ENCODE measurements at places on chromosomes 4 and X.

GRCh38 chr4:75325318-75325979 is 188.8 kb downstream of the RCHY1 start:
- no peak for DNase-seq

DNA sequence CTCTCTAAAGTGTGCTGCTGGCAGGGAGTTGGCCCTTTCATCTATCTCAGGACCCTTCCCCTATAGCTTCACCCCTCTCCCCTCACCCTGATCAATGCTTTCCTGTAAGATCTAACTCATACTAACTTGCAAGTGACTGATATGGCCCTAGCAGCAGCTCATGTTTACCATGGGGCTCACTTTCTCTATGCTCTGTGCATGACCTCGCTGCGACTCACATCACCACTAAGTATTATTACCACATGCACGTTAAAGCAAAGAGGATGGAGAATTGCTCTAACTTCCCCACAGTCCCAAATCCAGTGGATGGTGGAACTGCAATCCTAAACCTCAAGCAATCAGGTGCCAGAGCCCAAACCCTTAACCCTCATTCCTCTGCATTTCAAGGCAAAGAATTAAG is 626.6 kb downstream of the MID1IP1 start:
- no peak for DNase-seq

DNA sequence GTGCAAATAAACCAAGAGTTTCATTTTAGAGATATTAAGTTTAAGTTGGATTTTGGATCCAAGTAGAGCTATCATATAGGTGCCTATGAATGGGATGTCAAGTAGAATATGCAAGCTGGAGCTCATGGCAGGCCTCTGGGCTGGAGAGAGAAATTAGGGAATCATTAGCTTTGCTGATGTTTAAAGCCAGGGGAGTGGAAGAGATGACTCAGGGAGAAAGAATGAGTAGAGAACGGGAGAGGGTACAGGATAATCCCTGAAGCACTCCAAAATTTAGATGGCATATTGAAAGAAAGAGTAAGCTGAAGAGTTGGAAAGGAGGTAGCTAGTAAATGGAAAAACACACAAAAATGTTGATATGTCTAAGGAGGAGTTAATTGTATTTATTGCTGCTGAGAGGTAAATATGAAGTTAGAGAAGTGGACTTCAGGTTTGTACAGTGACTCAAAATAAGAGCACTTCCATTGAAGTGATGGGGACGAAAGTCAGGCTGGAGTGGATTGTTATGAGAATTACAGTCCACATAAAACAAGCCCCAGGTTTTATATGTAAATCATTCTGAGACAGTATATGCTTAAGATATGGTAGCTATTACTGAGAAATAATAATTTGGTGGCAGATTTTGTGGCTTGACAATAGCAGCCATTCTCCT is 72.5 kb upstream of the GRXCR1 start:
- no peak for DNase-seq

GRCh38 chrX:129640737-129641136 is 14.0 kb downstream of the APLN start:
- DNase-seq = no peak

GRCh38 chr4:69765751-69766150 is 5.3 kb upstream of the SULT1B1 start:
- DNase-seq = no peak

- no peak for DNase-seq
These were observed 332.4 kb downstream of the ARHGAP24 start for GRCh38 chr4:85807247-85807950.

- no peak for DNase-seq
These were observed 13.0 kb upstream of the PLAC1 start for GRCh38 chrX:134671294-134671693.

GRCh38 chr4:13169731-13170525 is 314.2 kb downstream of the RAB28 start:
- DNase-seq = no peak

DNA sequence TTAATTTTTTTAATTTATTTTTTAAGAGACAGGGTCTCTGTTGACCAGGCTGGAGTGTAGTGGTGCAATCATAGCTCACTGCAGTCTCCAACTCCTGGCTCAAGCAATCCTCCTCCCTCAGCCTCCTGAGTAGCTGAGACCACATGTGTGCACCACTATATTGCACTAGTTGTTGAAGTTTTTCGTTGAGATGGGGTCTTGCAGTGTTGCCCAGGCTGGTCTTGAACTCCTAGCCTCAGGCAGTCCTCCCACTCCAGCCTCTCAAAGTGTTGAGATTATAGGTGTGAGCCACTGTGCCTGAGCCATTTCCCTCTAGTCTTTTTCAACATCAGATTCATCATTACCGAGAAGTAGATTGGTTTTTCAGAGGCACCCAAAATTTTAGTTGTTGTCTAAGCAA is 165.7 kb downstream of the DCLK2 start:
- no peak for DNase-seq

GRCh38 chr4:4599481-4600275 is 57.8 kb upstream of the STX18 start:
- DNase-seq = no peak

DNA sequence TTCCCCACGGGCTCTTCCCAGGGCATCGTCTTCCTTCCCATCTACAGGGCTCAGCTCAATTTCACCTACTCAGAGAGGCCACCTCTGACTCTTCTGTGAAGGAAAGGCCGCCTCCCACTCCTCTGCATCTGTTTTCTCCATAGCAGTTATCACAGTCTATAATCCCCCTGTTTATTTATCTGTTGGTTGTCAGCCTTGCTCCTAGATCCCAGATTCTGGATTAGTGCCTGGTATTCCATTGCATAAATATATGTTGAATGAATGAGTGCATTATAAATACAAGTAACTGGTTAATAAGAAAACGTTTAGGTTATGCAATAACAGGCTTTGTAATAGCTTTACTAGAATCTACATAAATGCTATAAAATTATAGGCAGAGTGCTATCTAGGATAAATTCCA is 52.9 kb downstream of the NSG1 start:
- DNase-seq = no peak

GRCh38 chrX:100600758-100601157 is 16.0 kb downstream of the TNMD start:
- DNase-seq = no peak

DNA sequence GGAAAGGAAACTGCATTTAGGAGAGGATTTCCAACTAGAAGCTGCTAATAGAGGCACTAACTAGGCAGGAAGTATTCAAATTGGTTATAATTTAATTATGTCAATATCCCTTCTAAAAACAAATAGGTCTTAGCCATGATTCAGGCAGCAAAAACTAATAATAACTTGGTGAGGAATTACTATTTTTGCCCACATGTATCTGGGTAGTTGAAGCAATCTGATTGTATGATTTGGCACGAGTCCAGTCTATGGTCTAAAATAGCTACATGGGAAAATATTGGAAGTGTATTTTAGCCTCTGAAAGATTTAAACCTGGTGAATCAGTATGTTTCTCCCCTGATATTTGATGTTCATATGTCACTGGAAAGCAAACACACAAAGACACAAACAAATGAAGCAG is 62.2 kb downstream of the MFAP3L start:
- DNase-seq = no peak

GRCh38 chr4:79923281-79923680 is 149.7 kb downstream of the ANTXR2 start:
- no peak for DNase-seq

GRCh38 chr4:123599061-123599919 is 202.7 kb downstream of the SPRY1 start:
- DNase-seq = no peak

- no peak for DNase-seq
These were observed 279.0 kb downstream of the BCOR start for GRCh38 chrX:39818750-39819149.

GRCh38 chr4:60034361-60034760 is 1165.8 kb upstream of the ADGRL3 start:
- DNase-seq = no peak

DNA sequence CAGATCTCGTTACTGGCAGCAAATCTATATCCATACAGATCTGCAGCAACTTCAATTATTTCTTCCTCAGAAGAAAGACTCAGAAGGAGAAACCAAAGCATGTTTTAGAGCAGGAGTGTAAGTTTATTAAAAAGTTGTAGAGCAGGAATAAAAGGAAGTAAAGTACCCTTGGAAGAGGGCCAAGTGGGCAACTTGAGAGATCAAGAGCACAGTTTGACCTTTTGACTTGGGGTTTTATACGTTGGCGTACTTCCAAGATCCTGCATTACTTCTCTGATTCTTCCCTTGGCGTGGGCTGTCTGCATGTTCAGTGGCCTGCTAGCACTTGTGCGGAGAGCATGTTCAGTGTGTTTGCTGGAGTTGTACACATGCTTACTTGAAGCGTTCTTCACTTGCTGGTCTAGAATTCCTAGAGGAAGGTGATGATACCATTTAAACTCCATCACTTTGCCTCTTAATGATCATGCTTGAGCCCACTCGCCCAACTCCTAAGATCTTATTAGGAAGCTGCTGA is 1114.7 kb upstream of the PABPC4L start:
- no peak for DNase-seq

DNA sequence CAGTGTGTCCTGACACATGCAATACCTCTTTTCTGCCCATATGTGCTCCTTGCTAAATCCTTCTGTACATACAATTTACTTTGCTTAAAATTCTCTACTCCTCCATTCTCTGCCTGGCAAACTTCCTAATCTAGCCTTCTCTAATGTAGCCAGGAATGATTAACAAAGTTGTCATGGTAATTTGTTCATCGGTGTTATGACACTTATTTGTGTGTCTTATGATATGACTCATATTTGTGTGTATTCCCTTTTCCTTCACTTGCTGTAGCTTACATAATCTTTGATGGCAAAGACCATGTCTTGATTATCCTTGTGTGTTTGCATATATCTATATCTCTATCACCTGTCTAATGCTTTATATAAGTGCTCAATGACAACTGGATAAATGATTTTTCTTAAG is 133.3 kb downstream of the COL25A1 start:
- DNase-seq = no peak

- DNase-seq = no peak
These were observed 165.6 kb upstream of the HCCS start for GRCh38 chrX:10945498-10945897.

GRCh38 chr4:47551682-47552081 is 66.6 kb downstream of the ATP10D start:
- DNase-seq = no peak

- no peak for DNase-seq
These were observed 312.5 kb upstream of the HS3ST1 start for GRCh38 chr4:11741190-11741652.

- no peak for DNase-seq
These were observed 24.2 kb upstream of the CSF2RA start for GRCh38 chrX:1244164-1245076.

GRCh38 chr4:110518889-110519490 is 43.0 kb downstream of the ENPEP start:
- no peak for DNase-seq
